ENCODE measurements at places on chromosomes 3 and 15. TPM values are rescaled to one million over a fixed set of nuclear protein-coding genes. Genes with fewer than 3 reads are reported as not detected.

- DNase-seq = no peak
Measured at GRCh38 chr15:91099616-91099994, 452 bp upstream of the SV2B start.

The IL17RE gene
- 11.0 TPM for total RNA-seq

GRCh38 chr15:70786996-70787395 is 23.6 kb upstream of the UACA start:
- DNase-seq = no peak

The HHATL gene
- total RNA-seq = not detected

DNA sequence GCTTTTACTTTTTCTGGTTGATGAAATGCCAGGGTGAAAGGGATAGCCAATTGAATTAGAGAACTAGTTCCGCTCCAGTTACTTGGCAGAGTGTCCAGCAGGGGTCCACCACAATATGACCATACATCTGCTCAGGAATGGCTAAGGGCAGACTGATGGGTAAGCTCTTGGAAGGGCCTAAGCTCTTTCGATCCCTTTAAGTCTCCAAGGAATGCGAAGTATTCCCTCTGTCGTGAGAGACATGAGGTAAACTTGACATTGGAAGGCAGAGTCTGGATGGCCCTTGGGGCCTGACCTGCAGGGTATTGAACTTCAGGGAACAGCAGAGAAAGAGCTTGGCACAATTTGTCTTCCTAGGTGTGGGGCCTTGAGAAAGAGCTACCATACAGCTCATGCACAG is 805.8 kb downstream of the PLOD2 start:
- no peak for DNase-seq

The TMCO5A gene
- total RNA-seq = not detected

DNA sequence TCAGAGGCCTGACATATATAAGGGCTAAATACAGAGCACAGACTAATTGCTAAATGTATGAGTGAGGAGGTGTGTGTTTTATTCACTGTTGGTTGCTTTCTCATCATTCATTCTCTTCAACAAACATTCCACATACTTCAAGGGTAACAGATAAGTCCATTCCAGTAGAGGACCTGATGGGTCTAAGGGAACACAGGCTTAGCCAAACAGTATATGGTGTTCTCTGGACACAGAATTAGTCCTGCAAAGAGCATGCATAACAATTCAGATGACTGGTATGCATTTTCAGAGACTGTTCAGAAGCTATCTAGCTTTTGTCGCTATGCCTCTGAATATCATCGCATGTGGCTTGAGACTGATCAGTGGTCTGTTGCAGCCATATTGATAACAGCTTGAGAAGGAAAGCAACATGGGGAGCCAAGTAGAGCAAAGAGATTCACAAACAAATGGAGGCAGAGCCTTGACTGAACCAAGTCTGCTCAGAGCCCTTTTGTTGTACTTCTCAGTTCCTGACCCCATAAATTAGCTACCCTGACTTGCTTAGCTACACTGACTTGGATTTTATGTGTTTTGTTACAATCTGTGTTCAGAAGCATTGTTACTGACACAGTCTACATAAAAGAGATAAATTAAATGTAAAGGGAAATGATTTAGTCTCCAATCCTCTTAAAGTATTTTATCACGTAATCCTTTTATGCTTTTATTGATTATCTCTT is 1178.7 kb downstream of the ROBO1 start:
- DNase-seq = no peak

The CLDN18 gene
- total RNA-seq = not detected

- no peak for DNase-seq
Measured at GRCh38 chr3:119400466-119400865, 62.9 kb downstream of the TMEM39A start.

The DAZL gene
- not detected for total RNA-seq

The ZMYND10 gene
- total RNA-seq = 0.68 TPM

- no peak for DNase-seq
Measured at GRCh38 chr3:158110658-158111018, 749 bp downstream of the RSRC1 start.

Measured in aorta (tissue), 5 donors.